ENCODE measurements at places on chromosomes 3 and 15. TPM values are rescaled to one million over a fixed set of nuclear protein-coding genes. Genes with fewer than 3 reads are reported as not detected.

- H3K4me1 ChIP-seq, result peaks cover 12% of the 10 kb centered on the region
- H3K4me3 ChIP-seq, result no peak overlapping the region
- H3K36me3 ChIP-seq, result peaks cover 4% of the 10 kb centered on the region
- no peak overlapping the region for H3K27ac ChIP-seq
- H3K27me3 ChIP-seq, result no peaks in the 10 kb centered on the region
- no peak for DNase-seq
These were observed 71.3 kb downstream of the MESD start for GRCh38 chr15:80918196-80918783.

DNA sequence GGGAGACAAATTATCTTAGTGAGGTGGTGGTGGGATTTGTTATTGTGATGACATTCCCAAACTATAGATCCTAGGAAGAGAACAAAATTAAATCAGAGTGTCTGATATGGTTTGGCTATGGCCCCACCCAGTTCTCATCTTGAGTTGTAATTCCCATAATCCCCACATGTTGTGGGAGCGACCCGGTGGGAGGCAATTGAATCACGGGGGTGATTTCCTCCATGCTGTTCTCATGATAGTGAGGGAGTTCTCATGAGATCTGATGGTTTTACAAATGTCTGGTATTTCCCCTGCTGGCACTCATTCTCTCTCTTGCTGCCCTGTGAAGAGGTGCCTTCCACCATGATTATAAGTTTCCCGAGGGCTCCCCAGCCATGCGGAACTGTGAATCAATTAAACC, 62.0 kb downstream of the RPL22L1 start:
- no peaks in the 10 kb centered on the region for H3K36me3 ChIP-seq
- peaks cover 11% of the 10 kb centered on the region for H3K27me3 ChIP-seq
- H3K27ac ChIP-seq, result no peak overlapping the region
- no peak overlapping the region for H3K4me3 ChIP-seq

- H3K27me3 ChIP-seq, result peaks cover 5% of the 10 kb centered on the region
- H3K27ac ChIP-seq, result no peak overlapping the region
- DNase-seq, result no peak
- no peaks in the 10 kb centered on the region for H3K36me3 ChIP-seq
- H3K4me1 ChIP-seq, result no peaks in the 10 kb centered on the region
These were observed 20.1 kb upstream of the ST3GAL6 start for GRCh38 chr3:98743071-98743470.

DNA sequence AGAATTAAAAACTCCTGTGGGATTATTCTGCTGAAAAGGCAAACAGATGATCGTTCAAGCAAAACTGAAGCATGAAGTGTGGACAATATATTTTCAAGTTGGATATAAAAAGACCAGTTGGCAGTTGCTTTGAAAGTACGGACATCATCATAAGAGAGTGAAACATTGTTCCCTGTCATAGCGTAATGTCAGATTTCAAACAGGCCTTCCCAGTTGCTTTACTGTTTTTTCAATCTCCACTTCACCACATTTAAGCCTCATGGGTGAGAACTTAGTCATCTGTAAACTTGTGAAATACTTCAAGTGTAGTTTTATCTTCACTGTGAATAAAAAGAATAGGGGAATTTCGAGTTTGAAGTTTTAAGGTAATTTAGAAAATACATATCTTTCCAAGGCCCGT, 435.1 kb upstream of the CNTN3 start:
- no peak for DNase-seq
- no peaks in the 10 kb centered on the region for H3K27me3 ChIP-seq
- no peak overlapping the region for H3K4me3 ChIP-seq
- H3K4me1 ChIP-seq, result no peaks in the 10 kb centered on the region

GRCh38 chr15:86903642-86904421, 824.2 kb downstream of the AGBL1 start:
- no peak for DNase-seq
- H3K27ac ChIP-seq, result no peak overlapping the region
- H3K27me3 ChIP-seq, result peaks cover 21% of the 10 kb centered on the region
- H3K4me1 ChIP-seq, result no peaks in the 10 kb centered on the region
- no peak overlapping the region for H3K4me3 ChIP-seq

GRCh38 chr3:193872265-193872753, 263.6 kb upstream of the HES1 start:
- no peaks in the 10 kb centered on the region for H3K36me3 ChIP-seq
- peaks cover 2% of the 10 kb centered on the region for H3K4me1 ChIP-seq
- H3K4me3 ChIP-seq, result no peak overlapping the region
- peaks cover 6% of the 10 kb centered on the region for H3K27me3 ChIP-seq
- DNase-seq, result peak; percentile 9
- no peak overlapping the region for H3K27ac ChIP-seq

DNA sequence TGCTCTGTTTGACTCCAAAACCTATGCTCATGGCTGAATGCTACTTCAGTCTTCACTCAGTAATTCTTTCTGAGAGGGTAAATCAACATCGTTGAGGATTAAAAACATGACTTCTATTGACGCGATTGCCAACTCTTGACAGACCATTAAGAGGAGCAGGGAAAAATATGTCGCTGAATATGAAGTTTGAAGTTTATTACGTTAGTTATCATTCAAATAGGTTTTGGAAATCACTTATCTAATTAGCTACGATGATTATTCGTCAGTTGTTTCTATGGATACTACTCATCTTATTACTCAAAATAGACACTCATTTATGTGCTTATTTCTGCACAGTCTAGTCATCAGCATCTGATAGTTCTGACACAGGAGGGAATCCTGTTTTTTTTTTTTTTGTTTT, 279.2 kb upstream of the TBL1XR1 start:
- H3K4me1 ChIP-seq, result no peaks in the 10 kb centered on the region
- no peak for DNase-seq
- no peak overlapping the region for H3K27ac ChIP-seq
- H3K36me3 ChIP-seq, result no peaks in the 10 kb centered on the region

The ZNF662 gene
- total RNA-seq, result 1.2 TPM

The TNFSF10 gene
- 32.7 TPM for total RNA-seq

The SLC22A13 gene
- total RNA-seq, result not detected
